ENCODE measurements at places on chromosomes 2 and 18. TPM values are rescaled to one million over a fixed set of nuclear protein-coding genes. Genes with fewer than 3 reads are reported as not detected.

Gene RUFY4
- 0.52 TPM for polyA plus RNA-seq

Gene ABCG5
- not detected for polyA plus RNA-seq

Gene NOTO
- polyA plus RNA-seq, result not detected

Gene PTPRN
- polyA plus RNA-seq, result 0.02 TPM

Gene SP110
- polyA plus RNA-seq, result 7.2 TPM

Gene GPR155
- polyA plus RNA-seq, result 1.0 TPM

Gene RAPH1
- 5.0 TPM for polyA plus RNA-seq

Gene HOXD1
- polyA plus RNA-seq, result 0.21 TPM

Gene KIF5C
- polyA plus RNA-seq, result 0.18 TPM

Gene SCN7A
- polyA plus RNA-seq, result 0.47 TPM

Gene CXXC1
- polyA plus RNA-seq, result 51.1 TPM

Gene NPHP1
- 1.5 TPM for polyA plus RNA-seq

Gene EHBP1
- 28.9 TPM for polyA plus RNA-seq

Gene HOXD12
- polyA plus RNA-seq, result not detected

Gene TMEM247
- not detected for polyA plus RNA-seq

Gene DTNA
- 6.7 TPM for polyA plus RNA-seq

Gene LRP1B
- polyA plus RNA-seq, result 0.10 TPM

Gene SKOR2
- polyA plus RNA-seq, result not detected

Gene IL36A
- polyA plus RNA-seq, result 243 TPM

Gene TCF7L1
- 3.5 TPM for polyA plus RNA-seq

Gene UGT1A10
- 9.1 TPM for polyA plus RNA-seq

Gene PLB1
- 1.3 TPM for polyA plus RNA-seq

Gene IL36B
- polyA plus RNA-seq, result 8.8 TPM

Gene IMPA2
- 142 TPM for polyA plus RNA-seq

Gene GPR35
- 2.1 TPM for polyA plus RNA-seq

Gene SP100
- 18.3 TPM for polyA plus RNA-seq

Gene BMP10
- not detected for polyA plus RNA-seq

Gene GREB1
- polyA plus RNA-seq, result 0.15 TPM

Gene ACVR2A
- polyA plus RNA-seq, result 6.3 TPM

Gene WDR7
- 2.2 TPM for polyA plus RNA-seq

Gene FSIP2
- polyA plus RNA-seq, result 0.06 TPM

Gene GAD1
- 1.2 TPM for polyA plus RNA-seq

Gene IL1RL2
- 6.1 TPM for polyA plus RNA-seq

Gene TUBA3E
- polyA plus RNA-seq, result not detected

Gene KLHL30
- 0.21 TPM for polyA plus RNA-seq

Gene IL1A
- 17.4 TPM for polyA plus RNA-seq

Gene TRABD2A
- 0.08 TPM for polyA plus RNA-seq
